ENCODE measurements at places on chromosomes 5 and 9.
A peak's percentile ranks its signal among the peaks of the same experiment; 100 is the strongest.

DNA sequence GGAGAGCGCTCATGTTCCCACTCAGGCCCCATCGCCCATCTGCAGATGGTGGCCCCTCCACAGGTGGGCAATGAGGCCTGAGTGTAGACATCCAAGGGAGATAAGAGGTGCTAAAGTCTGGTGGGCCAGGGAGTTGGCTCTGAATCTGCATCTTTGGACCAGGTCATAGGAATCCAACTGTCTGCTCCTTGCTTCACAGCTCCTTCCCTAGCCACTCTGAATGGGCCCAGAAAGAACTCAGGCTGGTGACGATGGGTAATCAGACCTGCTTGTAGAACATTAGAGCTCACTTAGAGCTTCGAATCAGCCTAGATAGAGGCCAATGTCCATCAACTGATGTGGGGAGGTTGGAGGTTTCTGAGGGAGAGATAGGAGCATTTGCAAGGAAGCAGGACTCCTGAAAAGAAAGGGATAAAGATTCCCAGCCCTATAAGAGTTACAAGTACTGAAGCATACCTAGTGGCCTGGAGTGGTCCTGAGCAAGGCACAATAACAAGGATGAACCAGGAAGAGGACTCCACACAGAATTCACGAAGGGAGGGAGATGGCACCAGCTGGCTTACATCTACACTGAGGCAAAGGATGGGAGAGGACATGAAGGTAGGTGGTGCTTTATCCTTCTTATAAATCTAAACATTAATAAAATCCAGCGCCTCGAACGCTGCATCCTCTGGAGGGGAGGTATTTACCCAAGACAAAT is 132.8 kb upstream of the ALDH1B1 start:
- no peak for DNase-seq

DNA sequence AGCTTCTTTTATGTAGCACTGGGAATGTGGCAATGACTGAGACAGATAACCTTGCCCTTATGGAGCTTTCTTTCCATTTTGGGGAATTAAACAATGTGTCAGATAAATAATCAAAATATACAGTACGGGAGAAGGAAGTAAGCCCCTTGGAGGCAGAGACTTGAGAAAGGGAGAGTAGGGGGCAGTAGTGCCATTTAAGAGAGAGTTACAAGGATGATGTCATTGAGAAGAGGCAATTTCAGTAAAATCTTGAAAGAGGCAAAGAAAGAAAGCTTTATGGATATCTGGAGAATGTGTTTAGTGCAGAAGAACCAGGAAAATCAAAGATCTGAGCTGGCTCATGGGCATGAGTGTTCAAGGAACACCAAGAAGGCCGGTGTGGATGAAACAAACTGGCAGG is 77.3 kb downstream of the KCTD16 start:
- no peak for DNase-seq

DNA sequence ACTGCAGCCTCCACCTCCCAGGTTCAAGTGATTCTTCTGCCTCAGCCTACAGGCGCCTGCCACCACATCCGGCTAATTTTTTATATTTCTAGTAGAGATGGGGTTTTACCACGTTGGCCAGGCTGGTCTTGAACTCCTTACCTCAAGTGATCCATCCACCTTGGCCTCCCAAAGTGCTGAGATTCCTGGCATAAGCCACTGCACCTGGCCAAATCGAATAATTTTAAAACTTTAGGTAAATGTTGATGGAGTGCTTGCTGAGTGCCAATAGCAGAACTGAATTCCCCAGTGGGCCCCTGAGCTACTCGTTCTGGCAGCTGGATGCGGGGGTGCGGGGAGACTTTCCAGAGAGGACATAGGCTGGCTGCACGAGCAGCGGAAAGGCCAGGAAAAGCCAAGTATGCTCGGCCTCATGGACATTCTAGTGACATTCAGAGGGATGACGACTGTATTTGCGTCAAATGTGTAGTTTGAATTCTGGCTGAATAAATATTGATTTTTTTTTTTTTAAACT is 16.8 kb downstream of the TRAF2 start:
- peak; percentile 16 for DNase-seq

- DNase-seq = no peak
These were observed 62.3 kb downstream of the TENT4A start for GRCh38 chr5:6775571-6775970.

DNA sequence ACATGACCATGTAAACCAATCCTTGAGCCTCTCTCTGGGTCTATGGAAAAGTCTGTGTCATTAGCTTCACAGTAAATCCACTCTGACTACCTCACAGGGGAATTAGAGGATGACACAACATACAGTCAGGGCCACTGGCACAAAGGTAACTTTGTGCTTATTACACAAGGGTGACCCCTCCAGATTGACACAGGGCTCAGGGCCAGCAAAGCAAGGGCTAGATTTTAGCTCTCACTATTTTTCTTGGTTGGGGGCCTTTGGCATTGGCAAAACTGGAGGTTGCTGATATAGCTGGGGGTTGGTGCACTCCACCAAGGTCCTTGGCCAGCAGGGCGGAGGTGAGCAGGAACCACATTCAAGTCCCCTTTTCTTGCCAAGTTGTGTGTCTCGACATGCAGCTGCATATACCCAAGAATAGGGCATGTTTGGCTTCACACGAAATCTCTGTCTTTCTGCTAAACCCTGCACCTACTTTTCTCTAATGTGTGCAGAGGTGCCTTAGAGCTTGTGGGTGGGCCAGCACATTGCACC is 15.2 kb upstream of the OSMR start:
- DNase-seq = no peak

GRCh38 chr5:79825802-79826201 is 136.2 kb downstream of the CMYA5 start:
- DNase-seq = no peak

DNA sequence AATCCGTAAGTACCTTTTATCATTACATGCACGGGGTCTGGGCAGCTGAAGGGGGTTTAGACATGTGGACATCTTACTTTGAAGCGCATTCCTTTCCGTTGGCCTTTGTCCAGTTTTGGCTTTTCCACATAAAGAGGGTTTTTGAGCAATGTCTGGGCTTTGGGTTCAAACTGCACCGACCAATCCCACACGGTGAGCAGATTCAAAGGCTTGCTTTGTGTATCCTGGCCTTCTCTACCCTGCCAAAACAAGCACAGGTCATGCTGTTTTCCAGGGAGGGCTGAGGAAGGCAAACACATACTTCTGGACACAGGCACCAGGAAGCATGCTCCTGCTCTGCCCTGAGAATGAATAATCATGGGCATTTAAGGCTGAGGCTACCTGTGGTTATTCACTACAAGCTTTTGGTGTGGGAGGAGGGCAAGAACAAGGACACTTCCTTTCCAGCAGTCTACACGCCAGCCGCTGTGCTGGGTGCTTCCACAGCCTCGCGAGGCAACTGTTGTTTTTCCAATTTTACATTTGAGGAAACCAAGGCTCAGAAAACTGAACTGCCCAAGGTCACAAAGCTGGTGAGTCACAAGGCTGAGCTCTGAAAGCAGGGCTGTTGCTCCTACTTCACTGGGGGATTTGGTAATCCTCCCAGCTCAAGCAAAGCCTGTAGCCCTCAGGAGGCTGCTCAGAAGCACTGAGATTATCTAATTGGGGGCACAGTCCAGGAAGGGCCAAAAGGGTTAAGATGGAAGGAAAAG is 59.8 kb upstream of the GOLPH3 start:
- DNase-seq = no peak

DNA sequence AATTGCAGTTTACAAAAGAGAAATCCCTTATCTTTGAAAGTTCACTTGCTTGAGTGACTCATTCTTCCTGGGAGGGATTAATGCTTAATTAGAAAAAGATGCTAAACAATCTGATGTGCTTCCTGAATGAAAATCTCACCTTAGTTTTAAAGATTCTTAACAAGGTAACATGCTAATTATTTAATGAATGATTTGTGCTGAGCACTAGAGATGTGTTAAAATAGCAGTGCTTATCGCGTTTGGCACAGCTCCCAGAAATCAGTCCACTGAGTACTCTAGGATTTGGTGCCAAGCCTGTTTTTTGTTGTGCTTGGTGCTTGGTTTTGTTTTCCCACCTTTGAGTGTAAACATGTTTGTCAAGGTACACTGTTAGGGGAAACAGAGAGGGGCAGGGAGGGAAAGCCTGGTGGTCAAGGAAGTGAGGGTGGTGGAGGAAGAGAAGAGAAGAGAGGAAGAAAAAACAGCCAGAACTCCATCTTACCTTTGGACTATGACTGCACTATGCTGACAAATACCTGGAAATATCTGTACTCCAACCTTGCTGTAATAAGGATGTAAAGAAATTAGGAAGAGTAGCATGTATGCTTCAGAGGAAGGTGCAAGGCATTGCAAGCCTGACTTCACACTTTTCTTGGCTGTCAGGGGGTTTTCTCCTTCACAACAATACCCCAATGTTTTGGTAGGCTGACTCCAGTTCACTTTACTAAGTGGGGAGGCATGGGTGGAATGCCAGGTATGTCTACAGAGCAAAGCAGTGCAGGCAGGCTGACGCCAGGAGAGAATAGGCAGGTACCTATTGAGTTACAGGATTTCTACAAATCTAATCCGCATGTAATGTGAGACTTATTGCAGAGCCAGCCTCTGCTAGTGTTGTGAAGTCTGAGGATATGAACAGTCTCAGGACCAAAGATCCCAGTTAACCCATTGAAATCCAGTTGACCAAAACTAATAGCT is 157.2 kb upstream of the ISL1 start:
- DNase-seq = no peak

DNA sequence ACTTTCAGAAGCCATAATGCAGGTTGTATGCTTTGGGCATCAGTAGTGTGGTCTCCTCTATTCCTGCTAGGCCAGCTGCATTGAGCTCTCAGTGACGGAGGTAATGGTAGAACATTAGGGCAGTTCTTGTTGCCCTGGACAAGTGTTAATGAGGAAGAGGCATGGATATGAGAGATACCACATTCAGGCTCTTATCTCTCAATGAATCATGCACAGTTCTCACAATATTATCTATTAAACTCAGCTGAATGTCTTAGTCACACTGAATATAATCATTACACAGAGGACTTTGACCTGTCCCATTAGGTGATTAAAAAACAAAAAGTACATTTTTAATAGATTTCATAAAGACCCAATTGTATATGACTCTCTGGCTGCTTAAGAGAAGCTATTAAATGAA is 76.6 kb upstream of the SSBP2 start:
- DNase-seq = no peak

GRCh38 chr9:128084746-128085145 is 16.7 kb downstream of the SLC25A25 start:
- DNase-seq = no peak

DNA sequence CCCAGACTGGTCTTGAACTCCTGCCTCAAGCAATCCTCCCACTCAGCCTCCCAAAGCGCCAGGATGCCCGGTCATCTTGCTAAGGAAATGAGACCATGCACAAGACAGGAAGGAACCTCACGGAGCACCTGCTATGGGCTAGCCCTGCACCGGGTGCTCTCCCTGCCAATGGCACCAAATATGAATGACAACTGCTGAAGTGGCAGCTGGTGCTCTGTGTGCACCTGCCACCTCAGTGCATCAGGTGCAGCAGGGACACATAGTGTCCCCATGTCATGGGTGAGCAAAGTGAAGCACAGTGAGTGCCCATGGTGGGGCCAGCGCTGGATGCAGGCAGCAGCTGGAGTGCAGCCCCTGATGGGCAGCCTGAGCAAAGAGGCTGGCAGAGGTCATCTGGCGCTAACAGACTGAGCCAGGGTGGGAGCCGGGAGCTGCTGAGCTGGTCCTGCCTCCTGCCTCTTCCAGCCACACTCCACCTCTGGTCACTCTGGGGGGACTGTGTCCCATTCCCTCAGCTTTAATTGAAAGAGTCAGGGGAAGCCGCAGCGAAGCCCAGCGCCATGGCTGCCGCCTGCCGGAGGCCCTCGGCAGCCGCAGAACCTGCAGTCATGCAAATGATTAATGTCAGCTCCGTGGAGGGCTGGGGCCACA is 46.4 kb downstream of the BARX1 start:
- no peak for DNase-seq

GRCh38 chr5:100575815-100576214 is 40.6 kb downstream of the FAM174A start:
- DNase-seq = no peak

GRCh38 chr5:108260117-108260857 is 121.6 kb downstream of the FBXL17 start:
- peak; percentile 64 for DNase-seq

DNA sequence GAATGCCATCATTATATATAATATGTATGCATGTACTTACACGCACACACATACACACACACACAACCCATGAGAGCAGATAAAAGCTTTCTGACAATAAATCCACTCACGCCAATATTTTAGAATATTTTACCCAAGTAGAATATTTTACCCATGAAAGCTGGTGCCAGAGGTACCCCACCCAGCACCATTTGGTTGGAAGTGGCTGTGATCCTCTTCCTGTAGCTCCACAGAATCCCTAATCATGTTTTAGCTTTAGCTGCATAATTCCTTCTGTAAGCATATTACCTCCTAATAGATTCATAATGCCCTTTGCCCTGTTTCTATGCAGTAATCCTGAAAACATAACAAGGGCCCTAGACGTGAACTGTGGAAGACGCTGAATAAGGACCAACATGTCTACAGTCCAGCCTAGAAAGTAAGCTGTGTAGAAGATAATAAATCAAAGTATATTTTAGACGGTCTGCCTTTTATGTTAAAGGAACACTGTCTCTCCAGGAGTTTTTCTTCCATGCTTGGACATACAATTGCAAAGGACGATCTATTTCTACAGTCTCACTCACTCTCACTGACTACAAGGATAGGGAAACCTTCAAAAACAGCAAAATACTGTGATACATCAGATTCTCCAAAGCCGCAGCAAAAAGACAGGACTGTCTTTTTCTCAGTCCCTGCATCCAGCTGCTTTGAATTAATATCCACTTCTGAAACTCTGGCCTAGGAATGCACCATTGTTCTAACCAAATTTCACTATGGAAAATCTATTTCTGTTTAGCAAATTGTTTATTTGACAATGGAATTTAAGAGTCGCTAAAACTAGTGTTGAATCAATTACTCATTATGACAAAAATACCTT is 98.2 kb downstream of the USP20 start:
- no peak for DNase-seq

GRCh38 chr9:14277244-14277643 is 36.7 kb downstream of the NFIB start:
- DNase-seq = no peak

DNA sequence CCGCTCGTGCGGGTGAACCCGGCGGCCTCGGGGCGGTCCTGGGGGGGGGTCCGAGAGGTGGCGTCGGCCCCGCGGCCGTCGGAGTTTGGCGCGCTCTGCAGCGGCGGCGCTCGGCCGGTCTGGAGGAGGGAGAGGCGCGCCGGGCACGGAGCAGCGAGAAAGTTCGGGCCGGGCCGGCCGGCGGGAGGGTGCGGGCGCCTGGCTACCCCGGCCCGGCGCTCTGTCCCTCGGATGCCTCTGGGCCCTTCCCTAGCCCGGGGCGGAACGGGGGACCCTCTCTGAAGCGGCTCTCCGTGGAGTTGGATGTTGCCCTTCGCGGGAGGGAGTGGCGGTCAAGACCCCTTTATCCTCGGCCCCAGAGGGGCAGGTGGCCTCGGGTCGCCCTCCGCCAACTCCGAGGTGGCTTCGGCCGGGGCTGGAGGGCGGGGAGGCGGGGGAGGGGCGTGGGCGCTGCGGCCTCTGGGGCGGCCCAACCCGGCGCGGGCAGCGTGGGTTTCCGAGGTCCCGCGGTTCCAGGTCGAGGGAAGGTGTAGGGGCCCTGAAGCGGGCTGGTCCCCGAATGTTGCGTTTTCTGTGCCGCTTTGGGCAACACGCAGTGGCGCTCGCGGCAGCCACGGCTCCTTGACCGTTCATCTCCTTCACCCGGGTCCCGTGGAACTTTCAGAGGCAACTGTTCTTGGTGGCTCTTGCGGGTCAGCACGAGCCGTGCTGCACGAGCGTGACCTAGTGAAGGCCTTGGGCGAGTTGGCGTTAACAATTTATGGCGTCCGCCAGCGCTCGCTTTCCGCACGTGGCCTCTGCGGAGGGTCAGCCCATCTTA is 290.5 kb downstream of the DOCK8 start:
- DNase-seq = peak; percentile 6

GRCh38 chr5:74064225-74064624 is 438.2 kb downstream of the ARHGEF28 start:
- no peak for DNase-seq
